ENCODE measurements at places on chromosomes 11 and 22. TPM values are rescaled to one million over a fixed set of nuclear protein-coding genes. Genes with fewer than 3 reads are reported as not detected.

GRCh38 chr22:43550672-43551071 is 138.9 kb downstream of the MPPED1 start:
- no peaks in the 10 kb centered on the region for H3K27me3 ChIP-seq
- no peaks in the 10 kb centered on the region for H3K4me1 ChIP-seq
- no peaks in the 10 kb centered on the region for H3K36me3 ChIP-seq
- no peak overlapping the region for H3K27ac ChIP-seq

- no peak overlapping the region for H3K27ac ChIP-seq
- peaks cover 36% of the 10 kb centered on the region for H3K4me1 ChIP-seq
- H3K4me3 ChIP-seq: no peak overlapping the region
Observed at GRCh38 chr22:50014655-50015401, 2.3 kb upstream of the IL17REL start.

DNA sequence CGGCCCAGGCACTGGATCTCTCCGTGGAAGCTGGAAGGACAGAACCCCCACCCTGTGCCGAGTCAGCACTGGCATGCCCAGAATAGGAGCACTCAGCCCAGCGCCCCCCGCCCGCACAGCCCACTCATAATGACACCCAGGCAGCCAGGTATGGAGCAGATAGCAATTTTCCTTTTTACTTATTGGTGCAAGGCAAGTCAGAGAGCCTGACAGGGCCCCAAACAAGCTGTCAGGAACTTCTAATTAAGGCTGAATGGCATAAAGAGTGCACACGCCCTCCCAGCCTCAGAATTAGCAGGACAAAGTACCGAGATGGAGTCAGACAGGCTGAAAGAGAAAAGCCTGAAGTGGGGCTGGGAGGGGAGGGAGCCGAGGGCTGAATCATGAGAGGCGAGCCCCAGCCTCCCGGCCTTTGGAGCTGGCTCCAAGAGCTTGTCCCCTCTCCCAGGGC is 76.9 kb downstream of the DSCAML1 start:
- H3K36me3 ChIP-seq: no peaks in the 10 kb centered on the region
- no peak overlapping the region for H3K4me3 ChIP-seq
- no peaks in the 10 kb centered on the region for H3K4me1 ChIP-seq
- no peak for DNase-seq
- peaks cover 8% of the 10 kb centered on the region for H3K27me3 ChIP-seq
- no peak overlapping the region for H3K27ac ChIP-seq

DNA sequence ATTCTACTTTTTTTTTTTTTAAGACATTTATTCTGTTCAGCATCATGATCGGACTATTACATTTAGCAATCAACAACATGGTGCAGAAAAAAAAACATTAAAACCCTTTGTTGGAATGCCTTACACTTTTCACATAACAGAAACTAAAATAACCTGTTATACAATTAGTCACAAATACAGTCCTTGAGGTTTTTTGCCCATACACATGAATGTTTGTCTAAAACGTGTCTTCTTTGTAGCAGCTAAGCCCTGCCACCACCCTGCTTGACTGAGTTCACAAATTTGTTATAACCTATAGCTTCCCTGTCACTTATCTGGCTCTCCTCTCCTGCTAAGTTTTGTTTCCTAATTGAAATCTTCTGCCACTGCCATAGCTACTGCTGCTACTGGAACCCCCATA is 75.4 kb upstream of the ARHGAP20 start:
- no peak overlapping the region for H3K4me3 ChIP-seq
- no peaks in the 10 kb centered on the region for H3K36me3 ChIP-seq
- no peaks in the 10 kb centered on the region for H3K4me1 ChIP-seq
- DNase-seq: no peak

DNA sequence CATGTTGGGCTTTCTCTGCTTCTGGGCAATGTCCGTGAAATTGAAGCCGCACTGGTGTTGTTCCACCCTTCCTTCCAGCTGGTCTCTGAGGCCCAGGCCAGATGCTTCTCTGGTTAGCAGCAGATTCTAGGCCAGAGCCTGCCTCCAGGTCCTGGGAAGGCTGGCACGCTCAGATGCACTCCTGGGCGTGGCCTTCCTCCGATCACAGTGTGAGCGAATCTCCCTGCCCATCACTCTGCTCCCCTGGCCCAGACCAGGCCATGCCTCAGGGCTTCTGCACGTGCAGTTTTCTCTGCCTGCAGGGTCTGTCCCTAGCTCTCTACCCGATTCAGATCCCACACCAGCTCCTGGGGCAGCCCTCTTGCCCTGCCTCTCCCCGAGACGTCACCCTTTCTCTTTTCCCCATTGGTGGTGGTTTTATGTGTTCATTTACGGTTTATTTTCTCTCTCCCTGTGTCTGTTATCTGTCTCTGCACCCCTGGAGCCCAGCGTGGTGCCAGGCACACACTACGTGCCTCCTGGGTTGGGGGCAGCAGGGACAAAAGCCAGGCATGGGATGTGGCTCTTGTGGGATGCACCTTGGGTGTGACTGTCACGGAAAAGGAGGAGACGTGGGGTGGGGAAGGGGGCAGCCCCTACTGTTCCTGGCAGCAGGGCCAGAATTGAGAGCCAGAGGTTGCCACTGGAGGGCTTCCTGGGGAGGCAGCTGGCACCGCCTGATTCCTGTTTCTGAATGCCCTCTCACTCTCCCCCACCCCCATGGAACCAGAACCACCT is 66.0 kb downstream of the KCNQ1 start:
- H3K4me1 ChIP-seq: no peaks in the 10 kb centered on the region
- no peaks in the 10 kb centered on the region for H3K36me3 ChIP-seq
- peaks cover 10% of the 10 kb centered on the region for H3K27me3 ChIP-seq
- peak; percentile 44 for DNase-seq

- peaks cover 7% of the 10 kb centered on the region for H3K36me3 ChIP-seq
- H3K27me3 ChIP-seq: no peaks in the 10 kb centered on the region
- no peak overlapping the region for H3K27ac ChIP-seq
- DNase-seq: no peak
- no peak overlapping the region for H3K4me3 ChIP-seq
- H3K4me1 ChIP-seq: peaks cover 4% of the 10 kb centered on the region
Observed at GRCh38 chr11:88188932-88189253, 13.7 kb upstream of the RAB38 start.

- H3K4me3 ChIP-seq: peak overlapping the region; percentile 1
- H3K27ac ChIP-seq: no peak overlapping the region
- peaks cover 5% of the 10 kb centered on the region for H3K4me1 ChIP-seq
- H3K36me3 ChIP-seq: no peaks in the 10 kb centered on the region
- DNase-seq: no peak
Observed at GRCh38 chr11:46298699-46299433, 21.4 kb downstream of the CREB3L1 start.

DNA sequence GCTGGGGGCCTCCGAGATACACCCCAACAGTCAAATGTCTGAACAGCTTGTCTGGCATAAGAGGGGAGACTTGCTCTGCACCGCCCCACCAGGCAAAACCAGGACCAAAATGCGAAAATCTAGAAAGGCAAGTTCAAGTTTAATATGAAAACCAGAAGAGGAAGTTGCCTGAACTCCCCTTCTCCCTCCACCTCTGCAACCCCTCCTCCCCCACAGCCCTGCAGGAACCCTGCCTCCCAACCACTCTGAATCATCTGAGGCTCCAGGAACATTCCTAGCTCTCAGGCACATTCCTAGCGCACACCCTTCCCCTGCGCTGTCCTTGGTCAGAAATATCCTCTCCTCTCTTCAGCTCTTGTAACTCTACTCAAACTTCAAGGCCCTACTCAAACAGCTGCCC is 36.7 kb downstream of the ISX start:
- no peak for DNase-seq
- peaks cover 12% of the 10 kb centered on the region for H3K27me3 ChIP-seq
- H3K4me3 ChIP-seq: no peak overlapping the region
- no peak overlapping the region for H3K27ac ChIP-seq

- peak overlapping the region; percentile 78 for H3K4me3 ChIP-seq
- DNase-seq: no peak
- no peaks in the 10 kb centered on the region for H3K36me3 ChIP-seq
Observed at GRCh38 chr11:48109046-48109666, 107.5 kb upstream of the OR4B1 start.

Gene OR52H1
- not detected for total RNA-seq

Gene RAC2
- 1,078 TPM for total RNA-seq

Gene SCUBE2
- 0.40 TPM for total RNA-seq

Gene POTEH
- total RNA-seq: not detected

Gene LRRN4CL
- 0.36 TPM for total RNA-seq
